ENCODE measurements at places on chromosomes 6 and 20.

DNA sequence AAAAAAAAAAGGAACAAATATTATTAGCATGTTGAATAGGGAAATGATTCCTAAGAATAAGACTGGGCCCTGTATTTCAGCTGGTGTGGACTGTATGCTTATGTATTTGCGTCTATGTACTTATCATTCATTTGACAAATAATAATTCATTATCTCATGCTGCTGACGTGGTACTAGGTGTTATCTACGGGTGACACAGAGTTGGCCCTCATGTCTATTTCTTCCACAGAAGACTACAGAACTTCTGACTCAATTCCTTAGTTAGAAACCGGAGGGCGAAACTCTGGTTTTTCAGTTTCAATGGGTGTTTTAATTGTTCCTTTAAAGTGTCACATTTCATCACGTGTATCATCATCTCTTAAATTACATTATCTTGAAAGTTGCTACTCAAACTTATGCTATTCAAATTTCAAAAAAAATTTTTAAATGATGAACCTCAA, 305.9 kb downstream of the CLIC5 start:
- DNase-seq: no peak

DNA sequence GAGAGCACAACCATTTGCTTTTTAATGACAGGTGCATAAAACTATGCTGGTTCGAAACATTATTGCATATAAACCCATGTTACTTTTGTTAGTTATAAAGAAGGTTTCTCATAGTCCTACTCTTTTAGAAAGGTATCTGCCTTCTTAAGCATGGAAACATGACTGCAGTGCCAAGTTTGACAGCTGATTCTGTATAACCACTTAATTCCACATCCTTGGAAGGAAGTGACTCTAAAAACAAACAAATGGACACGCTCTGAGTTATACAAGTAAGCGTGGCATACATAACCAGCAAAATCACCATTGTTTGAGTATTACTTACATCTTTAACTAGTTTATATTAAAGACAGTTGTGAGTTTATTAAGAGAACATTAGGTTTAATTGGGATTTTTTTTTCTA, 125.0 kb upstream of the HDGFL1 start:
- DNase-seq: no peak

DNA sequence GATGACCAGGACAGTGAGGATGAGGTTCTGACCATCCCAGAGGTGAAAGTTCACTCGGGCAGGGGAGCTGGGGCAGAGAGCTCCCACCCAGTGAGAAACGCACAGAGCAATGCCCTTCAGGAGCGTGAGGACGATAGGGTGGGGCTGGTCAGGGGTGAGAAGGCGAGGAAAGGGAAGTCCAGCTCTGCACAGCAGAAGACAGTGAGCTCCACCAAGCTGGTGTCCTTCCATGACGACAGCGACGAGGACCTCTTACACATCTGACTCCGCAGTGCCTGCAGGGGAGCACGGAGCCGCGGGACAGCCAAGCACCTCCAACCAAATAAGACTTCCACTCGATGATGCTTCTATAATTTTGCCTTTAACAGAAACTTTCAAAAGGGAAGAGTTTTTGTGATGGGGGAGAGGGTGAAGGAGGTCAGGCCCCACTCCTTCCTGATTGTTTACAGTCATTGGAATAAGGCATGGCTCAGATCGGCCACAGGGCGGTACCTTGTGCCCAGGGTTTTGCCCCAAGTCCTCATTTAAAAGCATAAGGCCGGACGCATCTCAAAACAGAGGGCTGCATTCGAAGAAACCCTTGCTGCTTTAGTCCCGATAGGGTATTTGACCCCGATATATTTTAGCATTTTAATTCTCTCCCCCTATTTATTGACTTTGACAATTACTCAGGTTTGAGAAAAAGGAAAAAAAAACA, 16.6 kb upstream of the SLC22A1 start:
- no peak for DNase-seq

DNA sequence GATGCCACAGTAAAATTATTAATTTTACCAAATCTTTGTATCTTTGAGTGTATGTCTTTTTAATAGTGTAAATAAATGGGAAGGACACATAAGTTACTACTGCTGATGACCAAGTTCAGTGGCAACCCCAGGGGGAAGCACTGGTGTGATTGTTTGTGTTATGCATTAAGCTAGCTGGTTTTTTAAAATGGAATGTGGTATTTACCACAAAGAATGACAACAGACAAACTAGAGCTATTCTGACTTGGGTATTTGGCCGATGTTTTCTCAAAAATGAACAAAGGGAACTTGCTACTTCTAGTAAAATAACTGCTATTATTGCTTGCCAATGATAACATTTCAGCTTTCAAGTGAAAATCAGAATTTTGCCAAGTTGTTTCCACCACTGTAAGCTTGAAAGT, 2.9 kb downstream of the FNDC1 start:
- no peak for DNase-seq

- no peak for DNase-seq
Measured at GRCh38 chr20:57967364-57967763, 257.5 kb upstream of the PMEPA1 start.

DNA sequence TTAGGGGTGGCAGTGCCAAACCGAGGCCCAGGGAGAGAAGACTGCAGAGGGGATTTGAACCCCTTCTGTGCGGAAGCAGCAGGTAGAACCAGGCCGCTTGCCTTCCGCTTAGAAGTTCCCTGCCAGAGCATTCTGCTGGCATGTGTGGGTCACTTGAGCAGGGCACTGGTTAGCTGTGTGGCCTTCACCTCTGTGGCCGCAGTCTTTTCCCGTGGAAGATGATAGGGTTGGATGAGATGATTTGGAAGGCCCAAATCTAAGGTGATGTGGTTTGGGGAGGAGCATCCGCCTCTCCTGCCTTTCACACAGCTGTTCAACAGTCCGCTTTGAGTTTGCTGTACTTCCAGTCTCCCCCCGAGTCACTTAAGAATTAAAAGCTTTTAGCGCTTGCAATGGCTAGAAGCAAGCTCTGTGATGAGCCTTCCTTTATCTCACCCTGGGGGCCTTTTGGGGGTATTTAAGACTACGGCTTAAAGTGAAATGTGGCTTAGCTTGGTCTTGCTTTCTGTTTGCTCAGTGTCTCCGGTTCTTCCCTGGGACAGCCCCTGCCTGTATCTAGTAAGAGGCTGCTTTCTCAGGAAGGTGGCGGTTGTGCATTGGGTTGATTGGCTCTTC, 743 bp downstream of the CMTR1 start:
- DNase-seq: peak; percentile 13

DNA sequence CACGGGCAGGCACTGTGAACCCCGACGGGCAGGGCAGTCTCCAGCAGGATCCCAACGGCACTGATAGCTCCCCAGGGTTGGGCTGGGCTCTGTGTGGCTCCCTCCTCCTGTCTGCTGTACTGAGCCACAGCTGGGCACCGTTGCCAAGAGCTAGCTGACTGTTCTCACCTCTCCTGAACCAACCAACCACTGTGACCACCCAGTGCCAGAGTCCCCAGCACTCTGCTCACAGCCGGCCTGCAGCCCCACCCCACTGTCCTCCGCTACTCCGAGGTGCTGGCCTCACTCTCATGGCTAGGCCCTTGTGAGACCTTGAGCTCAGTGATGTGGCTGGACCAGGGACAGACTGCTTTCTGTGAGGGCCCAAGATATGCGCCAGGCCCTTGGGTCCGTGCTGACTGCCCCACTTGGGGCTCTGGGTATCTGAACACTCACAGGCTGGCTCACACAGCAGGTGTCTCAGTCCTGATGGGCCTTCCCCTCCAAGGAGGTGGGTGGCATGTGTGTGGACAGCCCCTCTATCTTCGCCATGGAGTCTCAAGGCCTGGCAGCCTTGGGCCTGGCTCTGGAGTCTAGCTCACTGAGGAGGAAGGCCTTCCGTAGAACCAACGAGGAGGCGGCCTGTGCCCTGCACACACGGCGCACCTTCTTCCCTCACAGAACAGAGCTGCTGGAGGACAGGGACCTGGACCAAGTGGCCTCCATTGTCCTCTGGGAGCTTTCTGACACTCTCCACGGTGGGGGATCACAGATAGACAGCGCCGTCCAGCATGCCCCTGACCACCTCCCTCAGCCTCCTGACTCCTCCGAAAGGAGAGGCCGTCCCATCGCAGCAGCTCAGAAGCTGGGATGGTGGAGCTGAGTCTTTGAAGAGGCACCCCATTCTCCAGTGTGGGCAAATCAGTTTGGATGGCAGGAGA, 53.5 kb downstream of the TCP11 start:
- no peak for DNase-seq

DNA sequence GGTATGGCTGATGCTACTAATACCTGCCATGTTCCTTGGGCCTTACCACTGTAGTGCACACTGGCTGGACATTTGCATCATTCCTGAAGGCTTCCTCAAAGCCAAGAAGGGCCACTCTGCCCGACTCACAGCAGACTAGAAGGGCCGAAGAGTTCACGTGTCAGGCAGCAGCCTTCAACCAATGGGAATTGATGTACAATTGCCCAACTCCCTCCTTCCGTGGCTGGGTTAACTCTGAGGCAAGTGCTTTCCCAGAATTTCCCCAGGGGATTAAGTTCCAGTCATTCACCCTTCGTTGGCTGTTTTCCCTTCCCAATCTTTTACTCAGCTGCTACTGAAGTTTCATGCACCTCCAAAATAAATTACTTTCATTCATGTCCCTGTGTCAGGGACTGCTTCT, 29.8 kb downstream of the PSMB9 start:
- no peak for DNase-seq

DNA sequence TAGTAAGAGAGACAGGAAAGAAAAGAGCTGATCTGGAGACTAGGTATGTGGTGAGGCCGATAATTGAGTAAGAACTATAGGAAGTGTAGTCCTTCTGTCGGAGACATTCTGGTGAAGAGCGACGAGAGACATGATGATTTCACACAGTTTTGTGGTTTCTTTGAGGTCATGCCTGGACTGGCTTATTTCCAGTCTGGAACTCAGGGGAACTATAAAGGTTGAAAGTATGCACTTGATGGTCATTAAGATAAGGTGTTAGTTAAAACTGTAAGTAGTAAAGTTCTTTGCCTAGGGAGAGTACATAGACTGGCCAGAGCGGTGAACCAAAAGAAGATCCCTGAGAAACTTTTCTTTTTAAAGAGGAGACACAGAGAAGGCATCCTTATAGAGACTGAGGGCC, 68.8 kb downstream of the RFX6 start:
- DNase-seq: no peak

- no peak for DNase-seq
Measured at GRCh38 chr20:13856354-13856753, 71.5 kb downstream of the NDUFAF5 start.

DNA sequence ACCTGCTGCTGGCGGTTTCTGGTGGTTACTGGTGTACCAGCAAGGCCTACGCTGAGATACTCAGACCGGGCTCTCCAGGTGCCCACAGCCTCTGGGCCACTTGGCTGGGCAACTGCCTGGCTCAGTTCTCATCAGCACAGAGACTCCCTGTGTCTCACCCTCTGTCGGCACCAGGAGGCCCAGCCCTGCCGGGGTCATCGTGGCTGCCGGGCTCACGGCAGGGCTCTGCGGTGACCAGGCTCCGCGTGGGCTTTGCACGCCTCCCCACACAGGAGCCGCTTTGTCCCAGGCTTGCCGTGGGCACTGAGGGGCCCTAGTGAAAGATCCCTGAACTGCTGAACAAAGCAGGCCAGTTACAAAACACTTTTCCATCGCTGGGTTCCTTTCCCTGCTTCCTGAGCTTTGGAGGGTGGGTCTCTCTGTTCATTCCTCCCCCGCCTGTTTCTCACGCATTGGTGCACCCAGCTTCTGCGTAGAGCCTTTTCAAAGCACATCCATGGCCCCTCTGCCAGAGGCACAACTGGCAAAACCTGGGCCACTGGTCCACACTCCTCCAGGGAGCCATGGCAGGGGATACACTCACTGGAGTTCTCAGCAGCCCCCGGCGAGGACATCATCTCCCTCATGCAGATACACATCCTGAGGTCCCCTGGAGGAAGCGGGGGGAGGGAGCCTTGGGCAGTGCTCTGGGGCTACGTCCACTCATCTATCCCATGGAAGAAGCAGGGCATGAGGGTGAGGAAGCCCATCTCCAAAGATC, 117.0 kb downstream of the NFATC2 start:
- DNase-seq: peak; percentile 33

GRCh38 chr6:70954750-70955149, 2.1 kb downstream of the B3GAT2 start:
- peak; percentile 18 for DNase-seq

DNA sequence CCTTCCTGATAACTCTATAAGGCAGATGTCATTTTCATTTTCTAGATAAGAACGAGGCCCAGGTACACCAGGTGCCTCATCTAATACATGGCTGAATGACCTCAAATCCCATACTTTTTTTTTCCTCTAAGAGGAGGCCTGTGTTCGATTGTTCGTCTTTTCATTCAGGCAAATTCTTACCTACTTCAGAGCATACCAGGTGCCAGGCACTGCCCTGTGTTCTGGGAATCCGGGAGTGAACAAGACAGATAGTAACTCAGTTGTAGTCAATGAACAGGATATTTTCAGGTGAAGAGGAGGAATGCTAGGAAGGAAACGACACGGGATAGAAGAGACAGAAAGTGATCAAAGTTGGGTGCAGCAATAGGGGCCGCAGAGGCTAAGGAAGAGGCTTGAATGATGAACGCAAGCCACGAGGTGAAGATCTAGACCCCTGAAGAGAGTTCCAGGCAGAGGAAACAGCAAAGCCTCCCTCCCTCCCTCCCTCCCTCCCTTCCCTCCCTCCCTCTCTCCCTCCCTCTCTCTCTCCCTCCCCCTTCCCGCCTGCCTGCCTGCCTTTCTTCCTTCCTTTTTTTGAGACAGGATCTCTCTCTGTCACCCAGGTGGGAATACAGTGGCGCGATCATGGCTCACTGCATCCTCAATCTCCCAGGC, 150.1 kb upstream of the ZNF217 start:
- no peak for DNase-seq

DNA sequence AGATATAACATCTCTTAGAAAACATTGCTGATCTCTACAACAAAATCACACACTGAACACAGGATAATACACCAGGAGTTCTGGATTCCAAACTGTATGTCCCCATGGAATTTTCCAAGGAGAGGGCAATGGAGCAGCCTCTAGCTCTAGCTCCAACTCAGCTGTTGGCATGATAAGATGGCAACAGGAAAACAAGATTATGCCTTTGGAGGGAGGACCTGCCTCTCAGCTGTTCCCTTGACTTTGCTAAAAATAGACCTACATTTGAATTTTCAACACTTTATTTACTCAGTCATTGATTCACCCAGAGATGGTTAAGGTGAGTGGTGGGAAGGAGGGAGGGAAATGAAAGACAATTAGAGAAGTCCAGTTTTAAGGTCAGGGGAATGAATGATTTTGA, 246.7 kb downstream of the ALDH8A1 start:
- DNase-seq: no peak

- DNase-seq: no peak
Measured at GRCh38 chr6:37983720-37984501, 164.4 kb downstream of the ZFAND3 start.

- no peak for DNase-seq
Measured at GRCh38 chr6:41049521-41049920, 3.5 kb upstream of the APOBEC2 start.

DNA sequence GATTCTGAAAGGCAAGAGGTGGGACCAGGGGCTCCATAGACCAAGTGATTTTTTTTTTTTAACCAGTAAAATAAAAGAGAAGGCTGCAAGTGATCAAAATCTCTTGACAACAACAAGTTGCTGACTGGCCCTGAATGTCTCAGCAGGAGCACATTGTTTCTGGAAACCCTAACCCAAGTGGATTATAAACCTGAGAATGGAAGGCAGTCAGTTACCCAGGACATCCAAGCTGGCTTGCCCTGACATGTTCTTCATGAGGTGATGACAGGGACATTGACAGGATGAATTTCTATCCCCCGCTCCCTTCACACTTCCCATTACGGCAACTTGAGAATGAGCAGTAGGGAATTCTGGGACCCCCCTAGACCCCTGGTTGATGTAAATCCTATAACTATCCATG, 49.6 kb upstream of the RIPOR2 start:
- DNase-seq: no peak

GRCh38 chr6:111381728-111382127, 101.3 kb downstream of the REV3L start:
- DNase-seq: no peak

Measured in right kidney (tissue), 9 donors.